ENCODE measurements at places on chromosomes 5 and 9. TPM values are rescaled to one million over a fixed set of nuclear protein-coding genes. Genes with fewer than 3 reads are reported as not detected.
A peak's percentile ranks its signal among the peaks of the same experiment; 100 is the strongest.

DNA sequence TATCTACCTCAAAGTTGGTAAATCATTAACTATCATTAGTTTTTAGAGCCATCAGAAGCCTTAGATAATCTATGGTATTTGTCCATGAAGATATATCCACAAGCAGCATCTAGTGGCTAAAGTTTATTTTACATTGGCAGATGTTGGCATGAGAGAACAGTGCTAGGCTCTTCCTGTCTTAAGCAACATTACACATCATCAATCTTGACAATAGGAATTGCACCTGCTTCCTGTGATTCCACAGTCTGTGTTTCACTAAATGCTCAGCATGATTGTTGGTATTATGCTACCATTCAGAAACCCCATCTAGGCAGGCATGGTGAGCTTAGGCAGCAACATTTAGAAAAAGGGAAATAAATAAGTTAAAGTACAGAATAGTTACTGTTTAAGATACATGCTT, 246.6 kb downstream of the SLCO4C1 start:
- H3K4me3 ChIP-seq = no peak overlapping the region
- no peaks in the 10 kb centered on the region for H3K4me1 ChIP-seq
- no peak overlapping the region for H3K27ac ChIP-seq
- DNase-seq = no peak
- H3K36me3 ChIP-seq = no peaks in the 10 kb centered on the region

- DNase-seq = no peak
- H3K27ac ChIP-seq = no peak overlapping the region
- no peaks in the 10 kb centered on the region for H3K27me3 ChIP-seq
- H3K4me3 ChIP-seq = no peak overlapping the region
- H3K36me3 ChIP-seq = no peaks in the 10 kb centered on the region
Observed at GRCh38 chr9:93258818-93259489, 75.0 kb downstream of the WNK2 start.

- no peaks in the 10 kb centered on the region for H3K36me3 ChIP-seq
- DNase-seq = no peak
- no peak overlapping the region for H3K4me3 ChIP-seq
- no peaks in the 10 kb centered on the region for H3K27me3 ChIP-seq
Observed at GRCh38 chr9:13552606-13553215, 273.2 kb upstream of the MPDZ start.

DNA sequence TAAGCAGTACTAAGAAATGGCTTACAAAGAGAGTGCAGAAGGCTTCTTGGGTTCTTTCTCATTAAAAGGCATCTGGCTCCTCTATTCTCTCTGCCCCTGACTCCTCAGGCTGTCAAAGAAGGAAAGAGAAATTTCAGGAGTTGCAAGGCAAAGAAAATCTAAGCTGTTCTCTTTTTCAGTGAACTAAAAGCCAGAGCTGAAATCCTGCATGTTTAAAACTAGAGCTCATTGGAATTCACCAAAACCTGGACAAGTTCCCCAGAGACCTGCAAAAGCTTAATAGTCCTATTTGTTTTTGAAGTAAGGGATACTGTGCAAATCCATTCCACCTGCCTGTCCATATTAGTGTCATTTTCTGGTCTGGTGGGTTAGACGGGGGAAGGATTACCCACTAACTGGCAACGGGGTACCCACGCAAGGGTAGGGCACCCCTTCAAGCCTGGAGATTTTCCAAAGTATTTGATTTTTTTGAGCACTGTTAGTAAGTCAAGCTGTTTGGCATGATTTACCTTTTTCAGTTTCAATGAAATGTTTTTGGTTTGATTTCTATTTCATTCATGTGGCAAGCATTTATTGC, 179.3 kb downstream of the FSTL4 start:
- peaks cover 15% of the 10 kb centered on the region for H3K27me3 ChIP-seq
- H3K36me3 ChIP-seq = no peaks in the 10 kb centered on the region
- DNase-seq = no peak
- no peak overlapping the region for H3K4me3 ChIP-seq

- no peaks in the 10 kb centered on the region for H3K4me1 ChIP-seq
- H3K36me3 ChIP-seq = no peaks in the 10 kb centered on the region
- no peak overlapping the region for H3K27ac ChIP-seq
- peak; percentile 12 for DNase-seq
Observed at GRCh38 chr9:36873247-36873875, 160.7 kb downstream of the PAX5 start.

- H3K4me3 ChIP-seq = no peak overlapping the region
- peak; percentile 99 for DNase-seq
- H3K27ac ChIP-seq = peak overlapping the region; percentile 73
- H3K27me3 ChIP-seq = no peaks in the 10 kb centered on the region
- H3K4me1 ChIP-seq = peaks cover 17% of the 10 kb centered on the region
Observed at GRCh38 chr5:111984044-111984443, 227.1 kb upstream of the NREP start.

DNA sequence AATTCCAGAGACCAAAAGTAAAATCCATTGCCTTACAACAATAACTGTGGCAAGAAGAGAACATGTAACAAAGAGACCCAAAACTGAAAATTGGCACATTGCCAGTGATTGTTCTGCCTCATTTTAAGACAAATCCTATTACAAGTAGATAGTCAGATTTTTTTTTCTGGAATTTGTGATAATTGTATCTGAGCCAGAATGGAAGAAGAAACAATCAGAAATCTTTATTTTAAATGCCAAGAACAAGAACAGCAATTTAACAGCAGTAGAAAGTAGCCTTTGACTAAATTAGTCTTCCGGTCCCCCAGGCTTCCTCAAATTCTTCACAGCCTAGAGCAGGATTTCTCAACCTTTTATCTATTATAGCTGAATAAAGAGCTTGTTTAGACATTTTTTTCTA, 106.7 kb upstream of the PTPN3 start:
- no peak for DNase-seq
- H3K4me3 ChIP-seq = no peak overlapping the region
- H3K27me3 ChIP-seq = peaks cover 18% of the 10 kb centered on the region

- H3K27ac ChIP-seq = no peak overlapping the region
- H3K4me1 ChIP-seq = peaks cover 9% of the 10 kb centered on the region
- DNase-seq = no peak
- no peak overlapping the region for H3K4me3 ChIP-seq
- H3K27me3 ChIP-seq = no peaks in the 10 kb centered on the region
Observed at GRCh38 chr5:92838253-92838652, 742.8 kb downstream of the NR2F1-AS1 start.

- no peak overlapping the region for H3K27ac ChIP-seq
- DNase-seq = peak; percentile 32
- no peaks in the 10 kb centered on the region for H3K27me3 ChIP-seq
- no peaks in the 10 kb centered on the region for H3K4me1 ChIP-seq
Observed at GRCh38 chr5:171907725-171908343, 98.6 kb downstream of the FBXW11 start.

- DNase-seq = no peak
- no peak overlapping the region for H3K27ac ChIP-seq
- peaks cover 67% of the 10 kb centered on the region for H3K27me3 ChIP-seq
Observed at GRCh38 chr9:126652140-126652582, 38.4 kb downstream of the LMX1B start.

DNA sequence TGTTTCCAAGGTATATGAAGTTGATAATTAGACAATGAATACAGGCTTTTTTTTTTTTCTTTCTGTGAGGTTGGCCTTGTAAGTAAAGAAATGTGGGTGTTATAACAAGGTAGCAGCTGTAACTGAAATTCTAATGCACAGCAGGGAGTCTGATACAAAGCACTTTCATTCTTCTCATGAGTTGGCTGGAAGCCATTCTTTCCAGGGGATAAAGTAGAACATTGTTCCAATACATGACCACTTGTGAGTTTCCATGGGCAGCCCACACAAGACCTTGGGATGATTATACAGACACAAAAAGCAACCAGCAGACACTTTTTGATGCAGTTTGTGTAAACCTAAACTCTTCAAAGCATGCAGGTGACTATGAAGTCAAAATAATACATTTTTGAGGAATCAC, 1785.9 kb upstream of the WWC1 start:
- no peak for DNase-seq
- no peaks in the 10 kb centered on the region for H3K36me3 ChIP-seq
- H3K27ac ChIP-seq = no peak overlapping the region
- no peaks in the 10 kb centered on the region for H3K4me1 ChIP-seq
- no peak overlapping the region for H3K4me3 ChIP-seq
- no peaks in the 10 kb centered on the region for H3K27me3 ChIP-seq

GRCh38 chr5:98321361-98321760, 452.1 kb upstream of the RGMB start:
- H3K36me3 ChIP-seq = no peaks in the 10 kb centered on the region
- no peak overlapping the region for H3K27ac ChIP-seq
- no peak overlapping the region for H3K4me3 ChIP-seq

- peaks cover 32% of the 10 kb centered on the region for H3K4me1 ChIP-seq
- no peaks in the 10 kb centered on the region for H3K27me3 ChIP-seq
- H3K36me3 ChIP-seq = no peaks in the 10 kb centered on the region
- H3K4me3 ChIP-seq = no peak overlapping the region
- no peak for DNase-seq
- no peak overlapping the region for H3K27ac ChIP-seq
Observed at GRCh38 chr5:74199005-74199404, 441.5 kb downstream of the ENC1 start.

DNA sequence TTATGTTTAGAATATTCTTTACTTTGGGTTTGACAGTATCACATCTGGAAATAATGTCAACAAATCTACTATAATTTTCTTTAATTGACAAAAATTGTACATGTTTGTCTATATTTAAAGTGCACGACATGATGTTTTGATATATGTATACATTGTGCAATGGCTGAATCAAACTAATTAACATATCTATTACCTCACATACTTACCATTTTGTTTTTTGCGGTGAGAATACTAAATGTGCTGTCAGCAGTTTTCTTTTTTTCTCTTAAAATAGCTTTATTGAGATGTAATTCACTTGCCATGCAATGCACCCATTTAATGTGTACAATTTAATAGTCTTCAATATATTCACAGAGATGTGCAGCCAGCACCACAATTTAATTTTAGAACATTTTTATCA, 10.6 kb upstream of the C6 start:
- no peak overlapping the region for H3K4me3 ChIP-seq
- H3K27ac ChIP-seq = no peak overlapping the region
- no peaks in the 10 kb centered on the region for H3K4me1 ChIP-seq
- no peaks in the 10 kb centered on the region for H3K27me3 ChIP-seq
- no peaks in the 10 kb centered on the region for H3K36me3 ChIP-seq

DNA sequence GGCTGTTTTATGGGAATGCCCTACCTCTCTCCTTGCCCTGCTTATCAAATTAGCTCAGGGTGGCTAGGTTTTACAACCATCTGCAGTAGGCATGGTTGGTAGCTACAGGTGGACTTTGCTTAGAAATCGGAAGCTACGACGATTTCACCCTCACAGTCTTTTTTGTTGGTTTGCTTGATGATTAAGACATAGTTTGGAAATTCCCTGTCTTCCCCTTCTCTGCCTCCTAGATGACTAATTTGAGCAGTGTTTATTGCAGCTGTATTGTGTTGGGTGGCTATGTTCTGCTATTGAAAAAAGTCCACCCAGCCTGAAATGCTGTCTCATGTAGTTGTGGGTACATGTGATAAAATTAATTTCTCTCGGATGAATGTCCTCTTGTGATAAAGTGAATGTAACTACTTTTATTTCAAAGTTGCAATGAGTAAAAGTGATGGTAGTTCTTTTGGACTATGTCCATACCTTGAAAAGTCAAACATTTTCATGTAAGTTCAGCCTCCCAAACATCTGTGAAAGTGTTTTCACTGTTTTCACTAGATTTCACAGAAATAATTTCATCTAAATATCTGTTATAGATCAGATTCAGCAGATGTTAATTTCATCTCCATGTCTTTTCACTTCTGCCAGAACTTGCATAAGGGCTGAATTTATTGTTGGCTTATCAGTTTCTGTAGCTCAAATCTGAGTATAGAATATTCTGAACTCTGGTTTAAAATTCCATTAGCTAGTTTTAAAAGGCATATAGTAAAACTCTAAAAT, 37.3 kb upstream of the FYB1 start:
- H3K27me3 ChIP-seq = no peaks in the 10 kb centered on the region
- peaks cover 3% of the 10 kb centered on the region for H3K4me1 ChIP-seq
- DNase-seq = peak; percentile 72

DNA sequence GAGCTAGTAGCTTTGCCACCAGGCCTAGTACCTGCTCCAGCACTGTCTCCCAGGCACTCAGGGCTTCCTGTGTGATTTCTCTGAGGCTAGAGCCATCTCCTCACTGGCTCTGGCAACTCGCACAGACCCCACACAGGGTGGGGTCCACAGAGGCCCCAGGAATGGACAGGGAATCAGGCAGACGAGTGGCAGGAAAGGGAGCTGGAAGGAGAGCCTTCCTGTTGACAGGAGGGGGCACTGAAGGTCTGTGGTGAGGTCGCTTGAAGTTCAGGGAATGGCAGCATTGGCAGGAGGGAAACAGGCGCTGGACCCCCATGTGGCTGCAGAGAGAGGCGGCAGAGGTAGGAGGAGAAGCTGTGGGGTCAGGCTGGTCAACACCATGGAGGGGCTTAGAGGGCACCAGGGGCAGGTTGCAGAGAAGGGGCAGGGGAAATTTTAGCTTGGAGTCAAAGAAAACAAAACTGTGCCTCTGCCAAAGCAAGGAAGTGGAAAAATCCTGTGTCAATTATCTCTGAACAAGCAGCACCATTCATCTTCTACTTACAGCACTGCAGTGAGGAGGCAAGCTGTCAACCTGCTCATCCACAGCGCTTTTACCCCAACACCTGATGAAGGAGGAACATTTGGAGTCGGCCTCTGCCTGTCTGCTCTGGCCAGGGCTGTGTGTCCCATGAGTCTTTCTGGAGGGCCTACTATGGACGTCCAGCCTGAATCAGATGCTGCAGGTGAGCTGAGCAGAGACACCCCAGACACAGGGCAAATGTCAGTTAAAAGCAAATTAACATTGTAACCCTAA, 270.2 kb downstream of the FSTL4 start:
- H3K27me3 ChIP-seq = no peaks in the 10 kb centered on the region
- H3K27ac ChIP-seq = no peak overlapping the region
- DNase-seq = no peak
- H3K4me1 ChIP-seq = no peaks in the 10 kb centered on the region
- no peak overlapping the region for H3K4me3 ChIP-seq

- no peaks in the 10 kb centered on the region for H3K27me3 ChIP-seq
- no peak for DNase-seq
- H3K4me3 ChIP-seq = no peak overlapping the region
- H3K36me3 ChIP-seq = no peaks in the 10 kb centered on the region
- H3K4me1 ChIP-seq = peaks cover 12% of the 10 kb centered on the region
Observed at GRCh38 chr5:74429495-74429894, 211.0 kb downstream of the ENC1 start.

GRCh38 chr9:120104771-120105170, 475.2 kb downstream of the CDK5RAP2 start:
- no peaks in the 10 kb centered on the region for H3K36me3 ChIP-seq
- H3K4me1 ChIP-seq = no peaks in the 10 kb centered on the region
- no peak overlapping the region for H3K4me3 ChIP-seq
- DNase-seq = no peak

Gene PLPP7
- total RNA-seq = 0.20 TPM

Gene PPP2R2B
- total RNA-seq = 2.4 TPM

Gene TYRP1
- total RNA-seq = 0.26 TPM

Gene TMEM215
- 3.0 TPM for total RNA-seq

Gene BTNL3
- total RNA-seq = not detected

Gene BICD2
- 45.9 TPM for total RNA-seq

Gene PSAT1
- total RNA-seq = 326 TPM

Gene PCDHGB1
- 1.5 TPM for total RNA-seq

All from astrocyte (in vitro differentiated cells and primary cell).